ENCODE measurements at places on chromosomes 2 and 18. TPM values are rescaled to one million over a fixed set of nuclear protein-coding genes. Genes with fewer than 3 reads are reported as not detected.

DNA sequence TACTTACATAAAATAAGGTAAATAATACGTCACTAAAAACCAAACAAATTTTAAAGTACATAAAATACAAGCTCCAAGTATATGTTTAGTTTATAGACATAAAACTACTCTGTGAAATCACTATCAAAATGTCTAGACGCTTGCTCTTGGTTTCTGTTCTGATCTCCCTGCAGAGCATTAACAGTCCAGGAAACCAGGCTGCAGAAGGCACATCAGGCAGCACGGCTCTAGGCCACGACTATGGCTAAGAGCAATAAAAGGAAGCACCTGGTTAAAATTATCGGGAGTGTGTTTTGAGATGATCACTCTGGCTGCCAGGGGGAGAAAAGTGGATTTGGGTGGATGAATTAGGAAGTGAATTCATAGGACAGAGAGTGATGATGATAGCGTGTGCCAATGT lies 196.0 kb upstream of the SPHKAP start:
- DNase-seq = no peak

DNA sequence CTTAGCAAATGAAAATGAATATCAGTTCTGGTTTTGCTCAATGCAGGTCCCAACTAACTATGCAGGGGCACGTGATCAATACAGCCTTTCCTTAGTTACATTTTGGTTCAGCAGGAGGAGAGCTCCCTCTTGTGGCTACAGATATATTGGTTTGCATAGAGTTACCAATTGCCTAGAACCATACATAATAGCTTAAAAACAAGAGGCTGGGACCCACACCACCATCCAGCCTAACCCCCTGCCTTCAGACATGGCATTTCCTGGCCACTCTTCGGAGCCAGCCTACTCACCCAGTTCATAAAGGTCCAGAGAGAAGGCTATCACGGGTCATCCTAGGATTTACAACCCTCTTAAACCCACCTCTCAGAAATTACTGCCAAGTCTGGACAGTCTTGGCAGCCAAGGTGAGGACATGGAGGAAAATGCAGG lies 10.5 kb downstream of the CCDC93 start:
- peak; percentile 87 for DNase-seq

DNA sequence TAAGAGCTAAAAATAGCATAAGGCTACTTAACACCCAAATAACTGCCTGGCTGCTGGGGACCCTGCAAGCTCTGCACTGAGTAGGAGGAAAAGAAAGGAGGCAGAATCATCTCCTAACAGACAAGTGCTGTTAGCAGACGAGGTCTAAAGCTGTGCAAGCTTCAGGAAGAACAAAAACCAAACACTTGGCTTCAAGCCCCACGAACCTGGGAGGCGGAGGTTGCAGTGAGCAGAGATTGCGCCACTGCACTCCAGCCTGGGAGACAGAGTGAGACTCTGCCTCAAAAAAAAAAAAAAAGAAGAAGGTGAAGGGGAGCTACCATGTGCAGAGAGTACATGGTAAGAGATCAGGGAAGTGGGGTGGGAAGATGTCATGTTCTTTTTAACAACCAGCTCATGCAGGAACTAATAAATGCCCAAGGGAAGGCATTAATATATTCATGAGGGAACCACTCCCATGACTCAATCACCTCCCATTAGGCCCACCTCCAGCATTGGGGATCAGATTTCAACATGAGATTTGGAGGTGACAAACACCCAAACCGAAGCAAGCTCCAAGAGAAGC lies 28.8 kb upstream of the INO80C start:
- DNase-seq = peak; percentile 50

DNA sequence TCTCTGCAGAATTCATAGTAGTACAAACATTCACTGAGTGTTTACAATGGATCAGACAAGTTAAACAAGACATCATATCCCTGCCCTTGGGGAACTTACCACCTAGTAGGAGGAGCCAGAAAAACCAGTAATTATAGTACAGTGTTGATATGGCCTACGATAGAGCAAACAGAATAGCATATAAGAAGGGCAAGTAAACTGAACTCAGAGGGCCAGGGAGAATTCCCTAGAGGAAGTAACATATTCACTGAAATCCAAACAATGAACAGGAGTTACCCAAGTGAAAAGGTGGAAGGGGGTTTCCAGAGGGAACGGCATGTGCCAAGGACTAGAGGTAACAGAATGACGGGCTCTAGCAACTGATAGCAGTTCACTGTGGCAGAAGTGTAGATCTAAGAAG lies 34.1 kb downstream of the NHEJ1 start:
- no peak for DNase-seq

DNA sequence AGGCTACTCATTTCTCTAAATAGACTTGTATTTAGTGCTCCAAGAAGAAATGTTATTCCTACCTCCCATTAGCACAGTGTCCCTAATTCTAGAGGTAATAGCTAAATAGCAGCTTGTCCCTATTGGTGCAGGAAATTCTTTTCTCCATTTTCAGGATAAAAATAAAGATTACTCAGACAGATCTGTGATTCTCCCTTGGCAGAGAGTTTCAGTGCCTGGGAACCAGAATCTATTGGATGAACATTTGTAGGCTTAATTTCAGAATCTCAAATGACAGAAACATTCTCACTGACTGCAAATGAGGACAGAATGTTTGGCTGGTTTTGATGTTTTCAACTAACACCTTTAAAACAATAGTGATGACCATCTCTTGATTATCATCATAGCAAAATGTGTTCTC lies 33.3 kb upstream of the LGALSL start:
- DNase-seq = no peak

- DNase-seq = no peak
These were observed 44.3 kb downstream of the MAP3K20 start for GRCh38 chr2:173119944-173120343.

- no peak for DNase-seq
These were observed 9.1 kb downstream of the NGEF start for GRCh38 chr2:233003658-233004555.

DNA sequence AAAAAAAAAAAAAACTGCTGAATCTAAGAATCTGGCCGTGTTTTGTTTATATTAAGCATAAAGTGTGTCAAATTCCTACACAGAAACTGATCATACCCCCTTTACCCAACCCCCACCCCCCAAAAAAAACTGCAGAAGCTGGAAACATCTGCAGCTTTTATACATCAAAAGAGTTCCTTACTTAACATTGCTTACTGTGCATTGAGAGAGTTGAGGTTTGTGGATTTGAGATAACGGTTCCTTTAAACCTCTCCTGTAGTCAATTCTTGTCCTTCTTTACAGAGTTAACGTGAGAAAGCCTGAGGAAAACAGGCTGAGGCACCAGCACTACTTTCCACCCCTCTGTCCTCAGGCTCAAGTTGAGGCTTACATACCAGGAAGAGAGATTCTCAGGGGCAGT lies 34.5 kb downstream of the FRZB start:
- DNase-seq = no peak

DNA sequence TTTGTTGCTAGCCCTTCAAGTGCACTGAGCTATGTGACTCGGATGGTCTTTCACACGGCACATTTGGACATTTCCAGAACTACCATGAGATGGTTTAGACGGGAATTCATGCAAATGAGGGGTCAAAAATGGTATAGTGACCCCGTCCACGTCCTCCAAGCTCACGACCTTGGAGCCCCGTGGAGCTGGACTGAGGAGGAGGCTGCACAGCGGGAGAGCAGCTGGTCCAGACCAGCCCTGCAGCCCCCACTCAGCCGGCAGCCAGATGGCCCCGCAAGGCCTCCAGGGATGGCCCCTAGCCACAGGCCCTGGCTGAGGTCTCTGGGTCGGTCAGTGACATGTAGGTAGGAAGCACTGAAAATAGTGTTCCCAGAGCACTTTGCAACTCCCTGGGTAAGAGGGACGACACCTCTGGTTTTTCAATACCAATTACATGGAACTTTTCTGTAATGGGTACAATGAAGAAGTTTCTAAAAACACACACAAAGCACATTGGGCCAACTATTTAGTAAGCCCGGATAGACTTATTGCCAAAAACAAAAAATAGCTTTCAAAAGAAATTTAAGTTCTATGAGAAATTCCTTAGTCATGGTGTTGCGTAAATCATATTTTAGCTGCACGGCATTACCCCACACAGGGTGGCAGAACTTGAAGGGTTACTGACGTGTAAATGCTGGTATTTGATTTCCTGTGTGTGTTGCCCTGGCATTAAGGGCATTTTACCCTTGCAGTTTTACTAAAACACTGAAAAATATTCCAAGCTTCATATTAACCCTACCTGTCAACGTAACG lies 88.8 kb downstream of the EPAS1 start:
- DNase-seq = no peak

DNA sequence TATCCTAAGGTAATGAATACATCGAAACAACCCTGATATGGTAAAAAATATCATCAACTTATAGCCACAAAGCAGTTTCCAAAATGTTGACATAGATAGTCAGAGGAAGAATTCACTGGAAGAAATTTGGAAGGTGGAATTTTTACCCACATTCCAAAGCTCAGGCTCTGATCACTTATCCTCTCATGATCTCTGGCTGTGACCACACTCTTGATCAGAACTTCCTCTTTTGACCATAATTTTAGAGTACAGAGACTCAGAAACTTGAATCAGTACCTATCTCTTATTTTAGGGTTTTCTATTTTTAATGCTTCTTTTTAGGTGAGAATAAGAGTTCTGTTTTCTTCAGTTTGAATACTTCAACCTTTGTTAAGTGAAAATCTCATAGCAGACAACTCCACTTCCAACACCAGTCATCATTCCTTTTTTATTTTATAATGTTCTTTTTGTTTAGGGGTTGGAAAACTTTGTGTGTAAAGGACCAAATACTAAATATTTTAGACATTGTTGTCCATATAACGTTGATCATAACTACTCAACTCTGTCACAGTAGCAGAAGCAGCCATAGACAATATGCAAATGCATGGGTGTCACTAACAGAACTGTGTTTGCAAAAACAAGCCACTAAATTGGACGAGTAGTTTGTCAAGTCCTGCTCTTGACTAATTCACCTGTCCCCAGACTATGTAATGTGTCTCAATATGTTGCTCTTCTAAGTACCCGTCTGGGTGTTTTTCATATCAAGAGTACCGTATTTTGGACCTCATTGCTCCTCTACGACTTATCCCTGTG lies 891.6 kb upstream of the CRIM1 start:
- DNase-seq = no peak

- no peak for DNase-seq
These were observed 142.1 kb downstream of the GFPT1 start for GRCh38 chr2:69244882-69245281.

GRCh38 chr2:237306787-237307170 lies 107.2 kb downstream of the COL6A3 start:
- no peak for DNase-seq

- DNase-seq = peak; percentile 82
These were observed 73.2 kb downstream of the MBP start for GRCh38 chr18:77059294-77059916.

GRCh38 chr2:64054161-64054915 lies 35.1 kb upstream of the VPS54 start:
- DNase-seq = no peak

DNA sequence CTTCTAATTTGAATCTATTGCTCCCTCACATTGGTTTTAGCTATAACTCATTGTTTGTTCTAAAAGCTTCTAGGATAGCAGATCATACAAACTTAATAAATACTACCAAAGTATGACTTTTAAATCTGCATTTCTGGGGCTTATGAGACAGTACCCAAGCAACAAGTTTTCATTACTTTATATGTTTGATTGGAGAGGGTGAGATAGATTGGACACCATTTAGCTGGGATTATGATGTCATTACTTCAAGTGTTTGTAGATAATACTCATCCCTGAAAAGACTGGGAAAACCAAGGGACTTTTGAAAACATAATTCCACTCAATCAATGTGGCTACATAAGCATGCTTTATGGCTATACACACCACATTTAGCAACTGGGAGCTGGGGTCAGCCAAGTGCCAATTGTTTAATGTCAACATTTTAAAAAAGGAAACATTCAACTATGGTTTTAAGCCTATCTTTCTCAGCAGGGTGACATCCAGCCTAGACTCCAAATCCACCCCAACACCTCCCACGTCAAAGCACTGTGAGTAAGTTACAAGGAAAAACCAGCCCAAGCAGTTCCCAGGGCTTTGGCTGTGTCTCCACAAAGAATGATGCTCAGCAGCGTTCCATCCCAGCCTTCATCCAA lies 119.9 kb downstream of the ETAA1 start:
- no peak for DNase-seq

DNA sequence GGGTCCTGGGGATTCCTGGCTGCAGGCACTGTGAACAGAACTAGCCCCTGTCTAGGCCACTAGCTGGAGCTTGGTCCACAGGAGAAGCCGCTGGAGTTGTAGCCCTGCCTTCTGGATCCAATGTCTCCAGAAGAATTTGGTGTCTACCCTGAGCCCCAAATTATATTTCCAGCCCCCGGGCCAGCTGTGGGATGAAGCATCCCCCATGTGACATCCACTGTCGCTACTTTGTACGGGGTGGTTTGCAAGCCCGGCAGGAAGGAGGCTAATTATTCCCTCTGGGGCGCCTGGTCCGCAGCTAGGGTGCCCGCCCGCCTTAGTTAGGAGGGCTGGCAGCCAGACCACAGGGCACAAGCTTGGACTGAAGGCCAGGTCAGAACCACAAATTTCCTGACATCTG lies 106.5 kb downstream of the SMAD7 start:
- DNase-seq = no peak

GRCh38 chr2:241489733-241490680 lies 18.4 kb downstream of the STK25 start:
- DNase-seq = no peak

- DNase-seq = no peak
These were observed 1.3 kb downstream of the NETO1 start for GRCh38 chr18:72866442-72866900.

- peak; percentile 47 for DNase-seq
These were observed 12.3 kb upstream of the KCNJ3 start for GRCh38 chr2:154686162-154686561.

DNA sequence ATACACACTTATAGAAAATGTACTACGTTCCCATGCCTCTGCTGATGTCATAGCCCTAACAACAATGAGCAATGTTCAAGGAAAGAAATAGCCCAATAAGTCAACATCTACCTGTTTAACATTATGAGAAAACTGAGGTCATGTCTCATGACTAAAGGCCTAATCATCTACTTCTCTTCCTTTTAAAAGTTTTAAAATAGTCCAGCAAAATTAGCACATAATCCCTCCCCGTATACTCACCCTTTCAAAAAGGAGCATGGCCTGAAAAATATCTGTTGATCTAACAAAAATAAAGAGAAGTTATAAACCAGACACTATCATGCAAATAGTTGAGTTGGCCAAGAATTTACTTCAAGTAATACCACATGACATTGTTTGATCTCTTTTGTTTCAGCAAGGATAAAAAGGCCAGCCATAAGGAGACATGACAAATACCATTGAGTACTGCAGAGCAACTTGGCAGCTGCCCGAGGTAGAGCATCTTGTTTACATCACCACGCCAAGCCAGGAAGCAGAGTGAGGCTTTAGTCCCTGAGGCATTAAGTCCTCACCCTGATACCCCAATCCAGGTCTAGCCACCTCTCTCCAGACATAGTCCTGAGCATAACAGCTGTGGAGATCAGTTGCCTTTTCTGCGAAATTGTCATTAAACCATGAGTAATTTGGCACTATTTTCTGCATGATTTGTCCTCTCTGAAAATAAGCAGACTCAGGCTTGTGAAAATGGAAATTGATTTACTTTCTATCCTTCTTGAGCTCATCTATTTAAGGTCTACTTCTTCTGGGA lies 137.4 kb upstream of the ETAA1 start:
- peak; percentile 40 for DNase-seq

AQP12A gene
- total RNA-seq = not detected

AGXT gene
- not detected for total RNA-seq

SANBR gene
- 10.8 TPM for total RNA-seq

PPP1CB gene
- total RNA-seq = 146 TPM

LONRF2 gene
- total RNA-seq = 0.24 TPM

MC5R gene
- total RNA-seq = not detected

FAM110C gene
- 24.8 TPM for total RNA-seq

TYMS gene
- total RNA-seq = 52.9 TPM

MERTK gene
- 8.7 TPM for total RNA-seq
